DND-41 (cell line): ENCODE measurements at places on chromosomes 7 and 10.
A peak's percentile ranks its signal among the peaks of the same experiment; 100 is the strongest.

- DNase-seq, result no peak
Observed at GRCh38 chr7:32916006-32916405, 24.4 kb upstream of the KBTBD2 start.

DNA sequence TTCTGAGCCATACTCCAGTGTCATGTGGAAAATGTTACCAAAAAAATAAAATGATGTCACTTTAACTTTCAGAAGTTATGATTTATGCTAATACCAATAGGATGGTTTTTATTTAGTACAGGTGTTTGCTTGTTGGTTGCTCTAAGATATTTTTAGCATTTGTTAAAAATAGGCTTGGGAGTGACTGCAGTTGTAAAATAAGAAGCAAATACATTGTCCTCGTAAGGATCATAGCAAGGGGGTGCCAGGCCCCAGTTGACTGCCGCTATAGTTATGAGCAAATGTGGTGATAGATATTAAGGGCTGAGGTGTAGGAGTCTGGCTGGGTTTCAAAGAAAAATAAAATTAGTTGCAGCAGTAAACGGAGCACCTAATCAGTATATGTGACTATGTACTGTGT lies 354.4 kb upstream of the BMPER start:
- no peak for DNase-seq

DNA sequence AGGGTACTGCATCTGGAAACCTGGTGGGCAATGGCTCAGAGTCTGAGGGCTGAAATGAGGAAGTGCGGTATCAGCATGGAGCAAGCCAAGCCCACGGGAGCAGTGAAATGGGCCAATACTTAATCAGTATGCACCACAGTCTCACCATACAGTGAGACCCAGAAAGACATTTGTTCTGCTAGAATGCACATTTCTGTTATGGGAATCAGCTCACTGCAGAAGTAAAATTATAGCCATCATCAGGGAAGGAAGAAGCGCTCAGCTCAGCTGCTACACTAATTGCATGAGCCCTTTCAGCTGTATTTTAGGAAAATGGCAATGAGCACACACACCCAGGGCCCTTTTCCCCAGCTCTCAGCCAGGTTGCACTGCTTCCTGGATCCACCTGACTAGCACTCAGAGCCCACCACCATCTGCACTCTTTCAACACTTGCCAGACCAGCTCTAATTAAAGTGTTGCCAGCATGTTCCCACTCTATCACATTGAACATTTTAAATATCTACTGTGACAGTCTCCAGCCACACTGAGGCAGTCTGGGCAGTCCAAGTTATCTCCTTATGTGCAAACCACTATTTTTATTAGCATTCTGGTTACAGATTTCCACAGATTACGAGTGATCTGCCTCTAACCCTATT lies 44.2 kb upstream of the PIK3AP1 start:
- DNase-seq, result no peak

DNA sequence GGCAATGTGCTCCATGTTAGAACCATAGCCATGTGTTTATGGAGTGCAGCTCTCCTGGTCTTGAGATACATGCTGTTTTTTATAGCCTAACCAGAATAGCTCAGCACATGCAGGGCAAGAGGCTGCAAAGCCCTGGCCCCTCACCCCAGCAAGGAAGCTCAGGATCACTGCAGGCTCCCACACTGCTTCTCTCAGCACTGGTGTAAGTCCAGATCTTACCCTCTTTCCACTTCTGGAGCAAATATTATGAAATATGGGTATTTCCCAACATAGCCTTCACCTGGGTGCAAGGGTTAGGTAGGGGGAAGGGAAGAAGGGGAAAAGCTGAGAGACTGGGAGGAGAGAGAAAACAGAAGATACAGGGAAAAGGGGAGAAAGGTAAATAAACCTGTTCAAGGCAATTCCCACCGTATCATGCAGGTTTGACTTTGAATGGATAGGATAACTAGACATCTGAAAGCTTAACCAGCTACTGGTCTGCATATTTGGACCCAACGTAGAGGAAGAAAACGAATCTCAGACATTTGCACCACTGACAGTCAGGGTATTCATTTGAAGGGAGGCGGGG lies 19.7 kb downstream of the SKIDA1 start:
- DNase-seq, result no peak

DNA sequence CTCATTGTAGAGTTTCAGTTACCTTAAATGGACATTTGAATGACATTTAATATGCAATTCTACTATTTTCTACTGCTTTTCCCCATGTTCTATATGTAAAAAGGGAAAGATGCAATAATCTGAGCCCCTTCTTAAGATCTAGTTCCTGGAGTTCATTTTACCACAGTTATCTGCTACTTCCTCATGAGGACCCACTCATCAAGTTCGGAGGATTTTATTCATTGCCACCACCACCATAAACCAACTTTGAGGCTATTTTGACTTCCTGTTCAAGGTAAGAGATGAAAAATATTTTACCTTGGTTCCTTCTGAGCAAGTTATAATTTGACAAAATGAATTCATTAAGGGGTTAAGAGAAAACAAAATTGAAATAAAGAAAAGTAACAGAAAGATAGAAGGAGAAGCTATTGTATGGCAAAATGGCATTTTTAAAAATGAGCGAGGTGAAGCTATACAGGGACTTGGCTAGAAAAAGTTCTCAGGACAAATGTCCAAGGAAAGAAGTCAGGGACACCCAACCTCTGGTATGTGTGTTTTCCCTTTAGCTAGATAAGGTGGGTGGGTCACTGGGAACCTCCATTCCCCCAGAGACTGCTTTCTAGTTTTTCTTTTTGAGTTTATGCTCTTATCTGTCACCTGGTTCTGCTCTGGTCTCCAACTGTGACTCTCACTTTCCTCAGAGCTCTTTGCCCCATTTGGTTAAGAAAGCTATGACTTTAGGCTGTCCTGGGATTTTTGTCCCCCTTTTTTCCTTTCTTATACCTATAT lies 14.9 kb upstream of the FAM3C start:
- DNase-seq, result no peak

DNA sequence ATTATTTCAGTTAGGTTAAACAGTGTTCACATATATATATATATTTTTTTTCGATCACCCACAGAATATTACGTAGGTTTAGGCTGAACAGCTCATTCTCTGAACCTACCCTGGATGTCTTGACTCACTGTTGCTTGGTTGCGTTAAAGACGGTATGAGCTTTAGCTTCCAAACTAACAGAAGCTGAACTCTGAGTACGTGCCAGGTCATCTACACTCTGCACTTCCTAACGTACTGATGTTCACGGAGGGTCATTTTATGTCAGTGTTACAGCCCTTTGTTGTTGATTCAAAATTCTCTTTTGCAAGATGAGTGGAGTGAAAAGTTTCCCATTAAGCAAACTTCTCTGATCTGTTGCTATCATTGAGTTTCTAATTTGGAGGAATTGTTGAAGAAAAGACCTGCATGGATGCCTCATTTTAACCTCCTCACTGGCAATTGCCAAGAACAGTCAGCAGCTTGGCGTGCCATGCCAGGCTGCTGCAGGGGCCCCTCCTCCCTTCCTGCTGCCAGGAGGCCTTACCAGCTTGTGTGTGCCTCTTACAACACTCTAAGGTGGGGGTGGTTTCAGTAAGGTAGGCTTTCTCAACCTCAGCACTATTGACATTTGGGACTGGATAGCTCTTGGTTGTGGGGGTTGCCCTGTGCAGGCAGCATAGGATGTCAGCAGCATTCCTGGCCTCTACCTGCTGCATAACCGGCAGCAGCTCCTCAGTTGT lies 44.3 kb downstream of the INSYN2A start:
- no peak for DNase-seq

DNA sequence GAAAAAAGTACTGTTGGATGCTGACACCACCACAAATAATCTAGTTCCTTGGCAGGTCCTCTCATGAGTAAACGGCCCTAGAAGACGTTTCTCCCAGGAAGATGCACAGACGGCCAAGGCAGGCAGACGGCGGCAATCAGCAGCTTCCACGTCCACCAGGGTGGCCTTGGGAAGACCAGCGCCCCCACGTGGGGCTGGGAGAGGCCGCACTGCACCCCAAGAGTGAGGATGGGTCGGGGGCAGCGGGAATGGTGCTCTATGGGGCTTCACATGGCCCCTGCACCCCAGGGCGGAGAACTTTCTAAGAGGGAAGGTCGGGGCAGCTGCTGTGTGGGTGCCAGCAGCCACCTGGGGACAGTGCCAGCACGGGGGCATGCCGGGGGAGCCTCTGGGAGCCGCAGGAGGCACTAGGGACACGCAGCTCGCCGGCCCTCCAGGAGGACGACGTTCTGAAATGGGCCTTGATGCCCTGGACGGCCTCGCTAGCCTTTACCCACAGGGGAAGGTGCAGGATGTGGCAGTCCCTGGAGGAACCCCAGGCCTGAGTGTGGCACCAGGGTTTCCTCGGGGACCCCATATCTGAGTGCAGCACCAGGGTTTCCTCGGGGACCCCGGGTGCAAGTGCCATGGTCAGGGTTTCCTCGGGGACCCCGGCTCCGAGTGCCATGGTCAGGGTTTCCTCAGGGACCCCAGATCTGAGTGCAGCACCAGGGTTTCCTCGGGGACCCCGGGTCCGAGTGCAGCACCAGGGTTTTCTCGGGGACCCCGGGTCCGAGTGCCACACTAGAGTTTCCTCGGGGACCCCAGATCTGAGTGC lies 539.9 kb downstream of the DNAJB6 start:
- no peak for DNase-seq

- no peak for DNase-seq
Observed at GRCh38 chr10:7971949-7972348, 82.5 kb upstream of the GATA3 start.

- no peak for DNase-seq
Observed at GRCh38 chr10:129927351-129928120, 36.5 kb downstream of the EBF3 start.

- DNase-seq, result peak; percentile 28
Observed at GRCh38 chr10:131786756-131787605, 113.8 kb upstream of the PPP2R2D start.

DNA sequence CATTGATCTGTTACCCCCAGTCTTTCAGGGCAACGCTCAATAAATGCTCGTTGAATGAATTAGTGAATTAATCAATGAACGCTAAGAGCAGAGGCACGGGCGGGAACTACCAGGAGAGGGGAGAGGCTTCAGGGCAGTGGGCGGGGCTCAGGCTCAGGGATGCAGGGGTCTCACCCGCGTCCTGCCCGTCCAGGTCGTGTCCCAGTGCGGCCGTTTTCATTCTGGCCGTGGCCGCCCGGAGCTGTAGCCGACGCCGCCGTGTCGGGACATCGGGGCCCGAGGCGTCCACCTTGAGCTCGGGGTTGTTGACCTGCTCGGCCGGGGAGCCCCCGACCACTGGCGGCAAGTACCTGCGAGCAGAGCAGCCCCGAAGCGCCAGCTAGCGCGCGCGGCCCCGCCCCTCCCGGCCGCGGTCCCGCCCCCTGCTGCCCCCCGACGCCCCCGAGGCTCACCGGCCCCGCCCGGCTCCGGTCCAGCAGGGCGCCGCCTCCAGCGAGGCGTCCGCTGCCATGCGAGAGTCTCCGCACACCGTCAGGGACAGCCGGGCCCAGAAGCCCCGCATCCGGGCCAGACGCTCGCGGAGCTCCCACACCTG lies 2.8 kb upstream of the GAL3ST4 start:
- no peak for DNase-seq

GRCh38 chr7:117448655-117449054 lies 21.4 kb upstream of the ASZ1 start:
- DNase-seq, result no peak

GRCh38 chr10:78231939-78232338 lies 198.3 kb downstream of the RPS24 start:
- DNase-seq, result no peak

GRCh38 chr10:70233109-70233938 lies at the start of gene PPA1:
TSS of gene PPA1 (minus strand) at chr10:70233429. CDS start at chr10:70233327, 102 bp downstream.
- peak; percentile 98 for DNase-seq

- no peak for DNase-seq
Observed at GRCh38 chr7:14104861-14105260, 115.4 kb upstream of the ETV1 start.

- no peak for DNase-seq
Observed at GRCh38 chr7:25864943-25865751, 286.9 kb upstream of the NFE2L3 start.

DNA sequence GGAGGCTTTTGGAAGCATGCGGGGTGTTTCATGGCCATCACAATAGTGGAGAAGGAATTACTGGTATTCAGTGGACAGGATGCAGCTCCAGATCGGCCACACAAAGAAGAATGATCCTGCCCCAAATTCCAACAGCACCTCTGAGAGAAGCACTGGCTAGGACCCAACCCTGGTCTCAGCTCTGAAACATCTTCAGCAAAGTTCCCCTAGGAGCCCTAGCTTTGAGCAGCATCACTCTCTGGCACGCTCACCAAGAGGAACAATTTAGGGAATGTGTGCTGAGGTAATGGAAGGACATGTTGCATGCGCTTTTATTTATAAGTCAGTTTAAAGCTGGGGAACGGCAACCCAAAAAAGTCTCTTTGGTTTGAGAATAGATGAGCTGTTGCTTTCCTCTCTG lies 5.5 kb upstream of the OPN1SW start:
- DNase-seq, result no peak

DNA sequence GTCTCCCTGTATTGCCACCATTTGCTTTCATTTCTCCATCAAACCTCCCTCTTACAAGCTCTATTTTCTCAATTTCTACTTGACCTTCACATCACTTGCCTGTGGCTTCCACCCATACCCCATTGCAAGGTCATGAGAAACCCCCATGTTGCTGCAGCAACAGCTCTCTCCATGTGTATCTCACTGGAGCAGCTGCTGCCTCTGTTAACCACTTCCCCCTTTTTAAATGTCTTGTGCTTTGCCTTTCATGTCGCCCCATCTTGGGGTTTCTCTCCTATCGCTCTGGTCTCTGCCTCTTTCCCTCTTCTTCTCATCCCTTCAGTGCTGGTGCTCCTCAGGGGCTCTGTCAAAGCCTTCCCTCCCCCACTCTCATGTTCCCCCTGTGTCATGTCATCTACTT lies 148.8 kb downstream of the CHN2 start:
- peak; percentile 73 for DNase-seq

DNA sequence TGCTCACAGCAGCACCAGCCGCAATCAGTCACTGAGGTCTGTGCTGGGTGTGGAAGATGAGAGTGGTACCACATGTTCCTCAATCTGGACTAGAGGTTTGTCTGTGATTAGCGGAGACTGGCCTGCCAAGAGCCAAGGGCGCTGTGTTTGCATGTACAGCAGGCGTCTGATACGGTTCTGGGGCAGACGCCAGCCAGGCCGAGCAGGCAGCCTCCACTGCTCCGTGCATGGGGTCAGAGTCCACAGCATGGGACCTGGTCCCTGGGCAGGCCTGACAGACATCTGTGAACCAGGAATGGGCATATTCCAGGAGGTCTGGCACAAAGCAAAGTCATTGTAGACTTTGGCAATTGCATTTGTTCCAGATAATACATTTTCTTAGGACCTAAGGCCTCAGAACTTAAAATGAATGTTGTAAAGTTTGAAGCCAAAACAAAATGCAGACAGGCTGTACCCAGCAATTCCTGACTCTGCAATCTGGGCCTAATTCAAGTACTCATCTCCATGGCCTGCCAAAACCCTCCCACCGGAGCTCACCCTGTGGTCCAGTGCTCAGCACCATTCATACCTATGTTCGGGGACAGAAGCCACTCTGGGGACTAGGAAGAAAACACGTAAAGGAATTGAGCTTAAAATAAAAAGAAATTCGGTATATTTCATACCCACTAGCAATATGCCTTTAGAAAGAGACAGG lies 50.0 kb upstream of the FAM20C start:
- DNase-seq, result no peak
